Karpas-422 (cell line): ENCODE measurements at places on chromosomes 7 and 10. TPM values are rescaled to one million over a fixed set of nuclear protein-coding genes. Genes with fewer than 3 reads are reported as not detected.

Gene NPSR1
- not detected in 2 replicates for total RNA-seq

GRCh38 chr7:4288791-4289394, 393.2 kb upstream of the FOXK1 start:
- no peak for DNase-seq

DNA sequence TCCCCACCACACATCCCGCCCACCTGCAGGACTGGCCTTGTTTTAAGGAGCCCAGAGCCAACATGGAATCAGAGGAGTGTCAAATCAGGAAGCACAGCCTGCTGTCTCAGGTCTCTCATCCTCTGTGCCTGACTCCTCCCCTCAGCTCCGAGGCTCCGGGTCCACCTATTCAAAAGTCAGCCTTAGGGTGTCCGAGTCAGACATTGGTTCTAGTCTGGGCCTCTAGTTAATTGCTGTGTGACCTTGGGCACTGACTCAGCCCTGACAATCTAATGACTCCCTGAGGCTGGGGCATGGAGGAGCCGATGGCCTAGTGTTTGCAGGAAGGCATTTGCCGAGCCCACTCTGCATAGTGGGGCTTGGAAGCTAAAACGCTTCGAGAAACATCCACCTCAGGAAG, 223.1 kb upstream of the PPP2R2D start:
- DNase-seq: no peak

DNA sequence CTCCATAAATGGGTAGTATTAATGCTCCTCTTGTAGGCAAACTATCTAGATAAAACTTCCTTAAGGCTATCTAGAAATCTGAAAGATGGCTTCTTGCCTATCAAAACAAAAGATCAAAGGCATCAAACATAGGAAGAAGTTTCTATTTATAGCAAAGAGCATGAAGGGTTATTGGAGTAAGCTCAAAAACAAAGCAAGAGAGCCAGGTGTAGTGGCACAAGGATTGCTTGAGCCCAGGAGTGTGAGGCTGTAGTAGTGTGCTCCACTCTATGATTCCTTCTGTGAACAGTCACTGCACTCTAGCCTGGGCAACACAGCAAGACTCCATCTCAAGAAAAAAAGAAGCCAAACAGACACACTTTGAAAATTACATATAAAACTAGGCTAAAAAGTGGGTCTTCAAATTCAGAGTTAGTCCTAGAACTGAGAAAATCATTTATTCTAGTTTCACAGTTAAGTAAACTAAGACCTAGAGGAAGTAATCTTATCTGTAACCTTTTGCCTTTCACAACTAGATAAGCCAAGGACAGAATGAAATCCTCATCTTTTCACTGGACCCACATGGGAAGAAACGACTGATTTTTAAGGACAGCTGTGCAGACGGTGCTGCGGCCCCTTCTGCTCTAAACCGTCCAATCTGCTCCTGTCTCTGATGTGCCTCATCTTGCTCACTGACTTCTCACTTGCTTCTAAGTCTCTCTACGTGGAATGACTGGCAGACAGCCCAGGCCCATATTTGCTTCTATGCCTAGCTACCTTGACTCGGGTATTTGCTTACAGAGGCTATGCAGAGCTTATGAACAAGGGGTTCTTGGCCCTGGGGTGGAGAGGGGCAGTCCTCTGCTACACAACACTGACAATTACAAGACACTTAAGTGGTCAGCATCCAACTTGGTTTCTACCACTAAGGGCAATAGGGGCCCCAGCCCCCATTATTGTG, 50.0 kb downstream of the ESYT2 start:
- DNase-seq: no peak

- no peak for DNase-seq
Observed at GRCh38 chr10:62811159-62811875, 4.8 kb downstream of the EGR2 start.

DNA sequence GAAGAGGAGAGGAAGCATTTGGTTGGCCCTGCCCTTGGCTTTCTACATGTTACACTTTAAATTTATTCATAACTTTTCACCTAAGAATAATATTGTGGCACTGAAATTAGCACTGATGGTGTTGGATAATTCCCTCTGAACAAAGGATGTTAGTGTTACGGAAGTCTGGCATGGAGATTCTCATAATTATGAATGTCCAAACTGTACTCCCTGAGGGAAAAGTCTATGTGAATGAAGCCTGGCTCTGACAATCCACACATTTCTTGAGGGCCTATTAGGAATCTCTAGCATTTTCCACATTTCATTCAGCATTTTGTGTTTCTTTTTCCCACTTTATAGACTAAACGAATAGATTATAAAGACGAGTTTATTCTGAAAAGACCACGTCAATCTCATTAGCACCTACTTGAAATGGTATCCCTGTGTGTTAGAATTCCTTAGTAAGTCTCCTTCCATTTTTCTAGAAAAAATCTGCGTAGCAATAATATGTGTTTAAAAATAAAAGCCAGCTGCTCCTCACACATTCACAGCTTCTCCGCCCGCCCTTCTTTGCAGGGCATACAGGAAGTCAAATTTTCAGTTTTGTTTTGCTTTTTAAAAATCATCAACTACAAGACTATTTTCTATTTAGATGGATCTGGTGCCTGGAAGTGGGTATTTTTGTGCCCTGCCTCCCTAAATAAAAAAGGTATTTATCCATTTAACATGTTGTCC, 131.8 kb upstream of the PALS2 start:
- DNase-seq: no peak

- no peak for DNase-seq
Observed at GRCh38 chr10:21099291-21100062, 202.4 kb upstream of the NEBL start.

Gene RTKN2
- not detected in 2 replicates for total RNA-seq

DNA sequence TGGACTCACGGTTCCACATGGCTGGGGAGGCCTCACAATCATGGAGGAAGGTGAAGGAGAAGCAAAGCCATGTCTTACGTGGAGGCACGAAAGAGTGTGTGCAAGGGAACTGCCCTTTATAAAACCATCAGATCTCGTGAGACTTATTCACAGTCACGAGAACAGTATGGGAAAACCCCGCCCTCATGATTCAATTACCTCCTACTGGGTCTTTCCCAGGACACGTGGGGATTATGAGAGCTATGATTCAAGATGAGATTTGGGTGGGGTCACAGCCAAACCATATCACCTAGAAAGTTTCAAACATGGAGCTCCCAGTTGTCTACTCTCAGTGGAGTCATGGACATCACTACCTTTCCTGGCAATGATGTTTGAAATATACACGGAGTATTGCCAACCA, 49.6 kb downstream of the CYCS start:
- no peak for DNase-seq

DNA sequence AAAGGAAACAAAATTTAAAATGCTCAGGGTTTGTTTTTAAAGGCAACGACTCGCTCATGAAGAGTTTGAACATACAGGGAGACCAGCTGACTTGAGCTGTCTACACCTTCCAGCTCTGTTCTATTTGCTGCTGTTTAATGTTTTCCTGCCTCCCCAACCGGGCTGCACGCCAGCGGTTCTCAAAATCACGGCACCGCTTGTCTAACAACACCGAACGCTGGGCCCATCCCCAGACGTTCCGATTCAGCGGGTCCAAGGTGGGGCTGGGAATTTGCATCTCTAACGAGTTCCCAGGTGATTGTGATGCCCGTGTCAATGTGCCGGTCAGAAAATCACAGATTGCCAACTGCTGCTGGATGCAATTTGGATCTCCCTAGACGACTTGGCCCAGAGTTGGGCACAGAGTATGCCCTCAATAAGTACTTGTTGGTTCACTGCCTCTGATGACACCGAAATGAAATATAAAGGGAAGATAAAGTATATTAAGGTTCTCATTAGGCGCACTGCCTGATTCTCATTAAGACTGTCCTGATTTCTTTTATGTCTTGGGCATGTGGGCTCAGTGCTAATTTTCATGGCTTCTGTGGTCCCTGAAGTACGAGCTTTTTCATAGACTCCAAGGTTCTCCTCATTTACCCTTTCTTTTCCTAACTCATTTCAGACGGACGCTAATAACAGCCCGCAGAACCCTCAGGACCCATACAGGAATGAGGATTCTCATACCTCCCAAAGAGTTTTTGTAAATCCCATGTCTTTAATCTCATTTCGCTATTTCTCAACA, 28.5 kb downstream of the CELF2 start:
- no peak for DNase-seq

Gene TACC2
- not detected in 2 replicates for total RNA-seq

GRCh38 chr7:106306256-106306655, 21.5 kb upstream of the NAMPT start:
- DNase-seq: no peak

DNA sequence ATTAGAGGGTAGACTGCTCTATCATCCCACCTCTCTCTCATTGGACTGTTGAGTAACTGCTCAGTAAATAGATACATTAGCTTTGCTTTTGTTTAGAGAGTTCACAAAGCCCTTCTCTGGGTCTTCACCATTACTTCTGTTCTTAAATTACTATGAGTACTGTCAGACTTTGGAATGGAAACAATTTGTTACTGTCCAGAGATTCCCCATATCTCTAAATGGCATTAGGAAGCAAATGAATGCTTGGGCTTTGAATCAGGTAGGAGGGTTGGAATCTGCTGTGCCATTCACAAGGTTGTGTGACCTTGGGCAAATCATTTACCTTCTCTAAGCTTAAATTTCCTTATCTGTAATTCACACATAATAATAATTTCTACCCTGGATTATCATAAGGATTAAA, 541.0 kb upstream of the FZD8 start:
- DNase-seq: no peak

GRCh38 chr7:7785344-7785973, 67.1 kb upstream of the RPA3 start:
- no peak for DNase-seq

DNA sequence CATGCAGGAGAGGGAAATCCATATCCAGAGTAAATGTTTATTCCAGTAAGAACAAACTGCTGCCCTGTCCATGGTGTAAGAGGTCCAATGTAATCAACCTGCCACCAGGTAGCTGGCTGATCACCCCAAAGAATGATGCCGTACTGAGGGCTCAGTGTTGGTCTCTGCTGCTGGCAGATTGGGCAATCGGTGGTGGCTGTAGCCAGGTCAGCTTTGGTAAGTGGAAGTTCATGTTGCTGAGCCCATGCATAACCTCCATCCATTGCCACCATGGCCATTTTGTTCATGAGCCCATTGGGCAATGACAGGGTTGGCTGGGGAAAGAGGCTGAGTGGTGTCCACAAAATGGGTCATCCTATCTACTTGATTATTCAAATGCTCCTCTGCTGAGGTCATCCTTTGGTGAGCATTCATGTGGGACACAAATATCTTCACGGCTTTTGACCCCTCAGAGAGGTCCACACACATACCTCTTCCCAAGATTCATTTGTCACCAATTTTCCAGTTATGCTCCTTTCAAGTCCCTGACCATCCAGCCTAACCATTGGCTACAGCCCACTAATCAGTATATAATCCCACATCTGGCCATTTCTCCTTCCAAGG, 23.3 kb upstream of the PAPSS2 start:
- DNase-seq: no peak

Gene ZP3
- total RNA-seq: not detected in 2 replicates

Gene KEL
- 0.36 TPM in 1 of 2 replicates, not detected in the other for total RNA-seq

Gene CLDN3
- total RNA-seq: not detected in 2 replicates

Gene PRR15
- not detected in 2 replicates for total RNA-seq

DNA sequence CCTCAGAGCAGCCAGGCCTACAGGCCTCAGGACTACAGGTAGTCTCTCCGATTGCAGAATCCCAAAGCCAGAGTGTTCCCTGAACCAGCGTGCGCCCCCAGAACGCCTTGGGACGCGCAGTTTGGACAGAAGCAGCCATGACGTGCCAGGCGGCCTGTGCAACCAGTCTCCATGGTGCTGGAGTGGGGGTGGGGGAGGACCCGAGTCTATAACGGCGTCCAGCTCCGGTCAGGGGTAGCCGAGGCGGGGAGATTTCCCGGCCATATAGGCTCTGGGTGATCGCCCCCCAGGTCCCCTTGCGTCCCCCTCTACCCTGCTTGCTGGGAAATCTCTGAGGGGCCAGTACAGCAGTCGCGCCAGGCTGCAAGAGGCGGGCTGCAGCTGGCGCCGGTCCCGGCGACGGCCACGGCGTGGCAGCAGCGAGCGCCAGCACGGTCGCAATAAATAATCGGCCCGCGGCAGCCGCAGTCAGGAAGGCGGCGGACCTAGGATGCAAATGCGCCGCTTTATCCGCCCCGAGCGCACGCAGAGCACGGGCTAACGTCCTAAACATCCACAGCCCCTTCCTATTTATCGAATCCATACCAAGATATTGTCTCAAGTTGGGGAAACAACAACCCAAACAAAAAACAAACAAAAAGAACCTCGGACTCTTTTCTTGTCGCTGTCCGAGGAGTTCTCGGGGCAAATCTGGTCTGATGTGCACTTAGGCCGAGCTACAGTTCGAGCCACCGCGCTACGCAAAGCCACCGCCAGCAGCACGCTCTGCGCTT, 1.6 kb downstream of the HOXA3 start:
- DNase-seq: peak; percentile 94
